ENCODE measurements at places on chromosomes 4 and X. TPM values are rescaled to one million over a fixed set of nuclear protein-coding genes. Genes with fewer than 3 reads are reported as not detected.

GRCh38 chr4:105805501-105806120 lies 89.7 kb upstream of the NPNT start:
- no peak overlapping the region for H3K4me3 ChIP-seq
- no peaks in the 10 kb centered on the region for H3K4me1 ChIP-seq
- DNase-seq = no peak
- H3K27me3 ChIP-seq = no peaks in the 10 kb centered on the region

- H3K27ac ChIP-seq = no peak overlapping the region
- no peaks in the 10 kb centered on the region for H3K27me3 ChIP-seq
- DNase-seq = no peak
- H3K4me1 ChIP-seq = no peaks in the 10 kb centered on the region
- no peaks in the 10 kb centered on the region for H3K36me3 ChIP-seq
- no peak overlapping the region for H3K4me3 ChIP-seq
Measured at GRCh38 chr4:165541851-165542459, 163.1 kb downstream of the CPE start.

DNA sequence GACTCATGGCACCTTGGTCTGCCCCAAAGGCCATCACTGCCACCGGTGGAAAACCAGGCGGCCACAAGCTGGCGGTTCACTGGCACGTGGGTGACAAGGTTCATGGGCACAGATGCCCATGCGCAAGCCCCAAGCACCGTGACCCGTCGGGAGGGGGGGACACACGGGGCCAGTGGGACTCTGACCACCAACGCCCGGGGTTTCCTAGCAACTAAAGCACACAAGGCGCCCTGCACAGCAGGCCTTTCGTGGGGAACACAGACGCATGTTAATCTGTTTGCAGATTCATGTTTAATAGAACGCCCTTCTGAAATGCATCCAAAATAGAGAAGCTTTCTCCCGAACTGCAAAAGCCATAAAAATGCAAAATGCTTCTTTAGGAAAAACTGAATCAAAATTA lies 43.9 kb downstream of the FAM53A start:
- no peaks in the 10 kb centered on the region for H3K36me3 ChIP-seq
- no peak overlapping the region for H3K27ac ChIP-seq
- DNase-seq = no peak
- H3K4me3 ChIP-seq = no peak overlapping the region

GRCh38 chr4:89486042-89486441 lies 178.4 kb upstream of the GPRIN3 start:
- no peaks in the 10 kb centered on the region for H3K27me3 ChIP-seq
- no peak overlapping the region for H3K27ac ChIP-seq
- H3K36me3 ChIP-seq = peaks cover 2% of the 10 kb centered on the region
- DNase-seq = no peak
- no peak overlapping the region for H3K4me3 ChIP-seq

DNA sequence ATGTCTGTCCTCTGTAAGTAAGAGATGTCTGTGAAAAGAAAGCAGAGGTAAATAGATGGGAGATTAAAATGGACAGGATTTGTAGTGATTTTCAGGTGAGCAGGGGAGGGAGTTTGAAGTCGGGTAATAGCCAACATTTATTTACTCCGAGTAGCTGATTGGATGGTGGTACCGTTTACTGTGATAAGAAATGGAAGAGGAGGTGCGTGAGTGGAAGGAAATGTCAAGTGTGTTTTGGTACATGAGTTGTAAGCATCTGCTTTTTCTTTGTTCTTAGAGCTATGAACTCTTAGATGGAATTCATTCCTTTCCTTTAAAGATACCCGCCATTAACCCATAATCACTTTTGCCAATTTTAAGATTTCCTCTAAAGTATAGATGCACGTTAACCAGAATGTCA lies 45.5 kb downstream of the SGMS2 start:
- DNase-seq = no peak
- H3K27me3 ChIP-seq = no peaks in the 10 kb centered on the region
- H3K4me3 ChIP-seq = no peak overlapping the region
- no peaks in the 10 kb centered on the region for H3K4me1 ChIP-seq
- H3K36me3 ChIP-seq = no peaks in the 10 kb centered on the region
- no peak overlapping the region for H3K27ac ChIP-seq

DNA sequence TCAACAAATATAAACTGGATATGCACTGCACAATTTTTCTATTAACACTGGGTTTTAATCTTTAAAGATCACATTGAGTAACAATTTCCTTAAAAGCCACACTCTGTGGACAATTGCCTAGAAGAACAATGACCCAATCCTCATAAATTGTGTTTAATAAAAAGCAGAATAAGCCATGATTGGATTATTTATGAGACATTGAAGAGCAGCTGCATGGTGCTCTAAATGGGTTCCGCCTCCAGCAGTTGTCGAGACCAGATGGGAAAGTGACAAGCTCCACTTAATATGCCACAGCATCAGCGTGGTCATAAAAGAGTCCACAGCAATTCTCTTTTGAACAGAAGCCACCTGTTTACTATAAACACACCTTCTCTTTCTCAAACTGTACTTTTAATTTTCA lies 635.2 kb upstream of the FRG1 start:
- no peak overlapping the region for H3K27ac ChIP-seq
- no peak for DNase-seq
- no peak overlapping the region for H3K4me3 ChIP-seq
- H3K36me3 ChIP-seq = no peaks in the 10 kb centered on the region

- H3K4me1 ChIP-seq = no peaks in the 10 kb centered on the region
- no peak overlapping the region for H3K27ac ChIP-seq
- H3K36me3 ChIP-seq = no peaks in the 10 kb centered on the region
- no peak for DNase-seq
- no peaks in the 10 kb centered on the region for H3K27me3 ChIP-seq
Measured at GRCh38 chr4:81562093-81562492, 90.4 kb upstream of the RASGEF1B start.

DNA sequence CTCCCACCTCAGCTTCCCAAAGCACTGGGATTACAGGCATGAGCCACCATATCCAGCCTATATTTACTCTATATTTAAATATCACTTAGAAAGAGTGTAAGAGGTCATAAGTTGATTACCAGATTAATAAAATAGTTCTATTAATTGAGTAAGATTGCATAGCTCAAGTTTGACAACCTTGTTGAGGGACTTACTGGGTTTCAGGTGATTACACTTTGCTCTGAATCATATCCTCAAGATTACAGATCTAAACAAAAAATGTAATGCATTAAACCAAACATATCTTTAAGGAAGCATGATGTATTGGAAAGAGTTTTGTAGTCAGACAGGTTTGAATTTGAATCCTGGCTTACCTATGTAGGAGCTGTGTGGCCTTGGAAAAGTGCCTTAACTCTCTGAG lies 47.9 kb upstream of the IL13RA2 start:
- no peak overlapping the region for H3K4me3 ChIP-seq
- H3K27me3 ChIP-seq = no peaks in the 10 kb centered on the region
- H3K4me1 ChIP-seq = no peaks in the 10 kb centered on the region
- peaks cover 3% of the 10 kb centered on the region for H3K36me3 ChIP-seq

DNA sequence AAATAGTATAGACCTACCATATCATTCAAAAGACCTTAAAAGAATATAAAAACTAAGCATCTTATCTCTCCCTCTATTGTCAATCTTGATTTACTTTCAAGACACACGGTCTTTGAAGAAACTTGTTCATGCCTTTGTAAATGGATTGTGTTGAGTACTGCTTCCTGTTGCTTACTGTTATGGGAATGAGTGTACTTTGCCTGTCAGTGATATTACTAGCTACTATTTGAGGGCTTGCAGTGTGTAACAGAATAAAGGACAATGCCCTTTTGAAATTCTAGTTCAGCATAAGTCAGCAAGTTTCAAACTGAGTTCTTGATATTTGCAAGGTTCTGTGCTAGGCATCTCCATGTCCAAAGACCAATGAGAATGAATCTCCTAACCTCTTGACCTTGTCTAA lies 36.0 kb downstream of the CDKL5 start:
- no peaks in the 10 kb centered on the region for H3K4me1 ChIP-seq
- DNase-seq = no peak
- H3K4me3 ChIP-seq = no peak overlapping the region
- H3K36me3 ChIP-seq = no peaks in the 10 kb centered on the region

- no peak overlapping the region for H3K27ac ChIP-seq
- H3K36me3 ChIP-seq = peaks cover 14% of the 10 kb centered on the region
- no peak overlapping the region for H3K4me3 ChIP-seq
- no peaks in the 10 kb centered on the region for H3K27me3 ChIP-seq
Measured at GRCh38 chr4:151537687-151538086, 128.7 kb downstream of the FHIP1A start.

DNA sequence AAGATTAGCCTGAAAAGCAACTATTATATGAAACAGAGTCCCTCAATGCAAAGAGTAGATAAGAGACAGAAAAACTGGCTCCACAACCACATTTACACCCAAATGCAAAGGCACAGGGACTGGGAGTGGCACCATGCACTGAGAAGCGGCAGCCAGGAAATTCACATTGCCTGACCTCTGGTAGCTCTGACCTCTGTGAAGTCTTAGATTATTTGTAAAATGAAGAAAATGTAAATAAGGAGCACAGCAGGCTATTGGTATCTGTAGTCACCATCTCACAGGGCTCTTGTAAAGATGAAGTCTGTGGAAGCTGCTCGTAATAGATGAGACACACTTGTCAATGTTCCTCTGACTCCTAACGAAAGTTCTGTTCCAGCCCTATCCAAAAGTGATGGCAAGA lies 69.7 kb downstream of the FAT1 start:
- DNase-seq = no peak
- no peak overlapping the region for H3K4me3 ChIP-seq
- H3K4me1 ChIP-seq = peaks cover 9% of the 10 kb centered on the region
- no peaks in the 10 kb centered on the region for H3K27me3 ChIP-seq
- peaks cover 9% of the 10 kb centered on the region for H3K36me3 ChIP-seq

DNA sequence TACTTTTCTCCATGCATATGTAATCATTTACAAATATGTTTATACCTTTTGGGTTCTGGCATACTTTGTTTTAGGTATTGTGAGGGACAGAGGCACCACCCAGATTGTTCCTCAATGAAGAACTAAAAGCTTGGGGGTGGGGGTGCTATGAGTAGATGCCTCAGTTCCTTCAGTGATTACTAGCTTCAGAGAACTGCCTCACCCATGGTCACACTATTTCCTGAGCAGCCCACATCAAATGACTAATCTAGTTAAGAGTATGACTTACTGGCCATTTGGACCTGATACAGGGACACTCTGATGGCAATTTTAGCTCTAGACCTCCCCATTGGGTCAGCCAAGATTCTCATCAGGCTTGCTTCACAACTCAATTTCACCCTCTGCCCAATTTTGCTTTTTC lies 22.2 kb upstream of the CXXC4 start:
- no peaks in the 10 kb centered on the region for H3K36me3 ChIP-seq
- DNase-seq = no peak
- no peaks in the 10 kb centered on the region for H3K27me3 ChIP-seq

DNA sequence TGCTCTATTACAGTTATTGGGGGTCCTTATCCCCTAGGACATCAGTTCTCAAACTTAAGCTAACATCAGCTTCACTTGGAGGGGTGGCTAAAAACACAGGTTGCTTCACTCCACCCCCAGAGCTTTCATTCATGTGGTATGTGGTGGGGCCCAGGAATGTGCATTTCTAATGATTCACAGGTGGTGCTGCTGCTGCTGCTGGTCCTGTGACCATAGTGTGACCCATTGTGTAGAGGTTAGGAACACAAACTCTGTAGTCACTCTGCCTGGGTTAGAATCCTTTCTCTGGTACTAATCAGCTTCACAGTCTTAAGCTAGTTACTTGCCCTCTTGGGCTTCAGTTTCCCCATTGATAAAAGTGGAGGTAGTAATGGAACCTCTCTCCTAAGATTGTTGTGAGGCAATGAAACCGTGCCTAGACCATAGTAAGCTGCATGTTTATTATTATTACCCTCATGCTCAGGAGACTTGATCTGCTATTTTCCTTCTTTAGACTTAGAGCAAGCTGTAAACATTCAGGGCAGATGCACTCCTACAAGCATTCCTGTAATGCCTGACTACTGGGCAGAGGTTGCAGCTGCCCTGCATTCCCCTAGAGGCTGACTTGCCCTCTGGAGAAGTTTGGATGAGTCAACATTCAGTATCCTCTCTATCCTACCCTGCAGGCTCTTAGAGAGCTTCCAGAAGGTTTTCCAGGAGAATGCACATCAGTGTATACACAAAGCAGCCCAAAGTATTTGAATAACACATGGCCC lies 94.1 kb upstream of the ACSL4 start:
- H3K36me3 ChIP-seq = no peaks in the 10 kb centered on the region
- DNase-seq = no peak
- H3K4me1 ChIP-seq = peaks cover 11% of the 10 kb centered on the region
- H3K27me3 ChIP-seq = no peaks in the 10 kb centered on the region
- no peak overlapping the region for H3K4me3 ChIP-seq
- H3K27ac ChIP-seq = no peak overlapping the region

DNA sequence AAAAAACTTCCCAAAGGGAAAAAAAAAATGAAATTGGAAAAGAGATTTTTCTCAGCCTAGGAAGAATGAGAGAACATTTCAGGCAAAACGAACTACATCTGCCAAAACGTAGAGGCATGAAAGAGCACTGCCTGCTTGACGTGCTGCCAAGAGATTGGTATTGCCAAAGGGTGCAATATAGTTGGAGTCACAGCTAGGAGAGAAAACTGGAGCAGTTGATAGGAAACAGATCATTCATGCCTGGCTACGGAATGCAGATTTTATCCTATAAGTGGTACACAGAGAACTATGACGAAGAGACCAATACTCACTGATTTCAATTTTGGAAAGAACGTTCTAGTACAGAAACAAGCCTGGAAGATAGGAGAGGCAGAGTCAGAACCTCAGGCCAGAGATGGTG lies 68.4 kb upstream of the IQCM start:
- no peak overlapping the region for H3K27ac ChIP-seq
- no peak overlapping the region for H3K4me3 ChIP-seq
- no peaks in the 10 kb centered on the region for H3K36me3 ChIP-seq
- H3K4me1 ChIP-seq = no peaks in the 10 kb centered on the region
- DNase-seq = no peak

DNA sequence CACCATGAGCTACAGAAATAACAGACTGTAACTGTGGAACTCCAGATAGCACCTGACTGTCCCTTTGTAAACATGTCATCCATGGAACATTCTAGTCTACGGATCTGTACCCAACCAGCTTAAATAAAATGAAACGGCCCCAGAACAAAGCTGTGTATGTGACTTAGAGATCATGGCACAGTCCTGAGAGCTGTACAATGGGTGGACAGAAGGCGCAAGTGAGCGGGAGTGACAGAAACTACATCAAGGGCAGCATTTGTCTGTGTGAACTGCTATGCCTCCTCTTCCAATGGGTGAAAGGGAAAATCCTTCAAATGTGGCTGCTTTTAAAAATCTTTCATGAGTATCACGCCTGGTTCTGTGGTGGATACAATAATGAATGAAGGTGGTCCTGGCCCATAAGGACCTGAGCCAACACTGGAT lies 72.5 kb downstream of the FAT1 start:
- H3K36me3 ChIP-seq = peaks cover 9% of the 10 kb centered on the region
- no peaks in the 10 kb centered on the region for H3K27me3 ChIP-seq
- DNase-seq = no peak
- peaks cover 10% of the 10 kb centered on the region for H3K4me1 ChIP-seq
- H3K27ac ChIP-seq = no peak overlapping the region

MAPK10 gene
- 4.6 TPM for total RNA-seq

CDKL5 gene
- total RNA-seq = 16.9 TPM

PRPS1 gene
- total RNA-seq = 91.3 TPM

OFD1 gene
- 36.0 TPM for total RNA-seq

TAB3 gene
- 13.5 TPM for total RNA-seq

PSAPL1 gene
- total RNA-seq = 0.04 TPM

POLN gene
- 1.5 TPM for total RNA-seq

All from H9 (cell line).